ENCODE measurements at places on chromosomes 4 and X.
A peak's percentile ranks its signal among the peaks of the same experiment; 100 is the strongest.

- no peak for DNase-seq
These were observed 1.2 kb upstream of the TMEM33 start for GRCh38 chr4:41933997-41934503.

DNA sequence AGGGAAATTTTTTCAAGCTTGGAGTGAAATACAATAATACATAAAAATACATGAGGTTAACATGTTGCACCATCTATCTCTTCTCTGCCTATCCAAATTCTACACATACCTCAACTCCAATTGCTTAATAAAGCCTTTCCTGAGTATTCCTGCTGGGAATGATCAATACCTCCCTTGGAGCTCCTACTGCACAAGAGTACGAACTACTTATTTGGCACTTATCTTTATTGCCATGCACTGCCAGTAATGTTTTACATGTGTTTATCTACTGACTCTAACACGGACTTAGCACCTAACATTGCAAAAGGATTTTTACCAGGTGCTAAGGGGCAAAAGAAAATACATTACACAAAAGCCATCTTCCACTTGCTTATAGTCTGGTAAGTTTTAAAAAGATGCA lies 80.2 kb downstream of the ADGRA3 start:
- no peak for DNase-seq

DNA sequence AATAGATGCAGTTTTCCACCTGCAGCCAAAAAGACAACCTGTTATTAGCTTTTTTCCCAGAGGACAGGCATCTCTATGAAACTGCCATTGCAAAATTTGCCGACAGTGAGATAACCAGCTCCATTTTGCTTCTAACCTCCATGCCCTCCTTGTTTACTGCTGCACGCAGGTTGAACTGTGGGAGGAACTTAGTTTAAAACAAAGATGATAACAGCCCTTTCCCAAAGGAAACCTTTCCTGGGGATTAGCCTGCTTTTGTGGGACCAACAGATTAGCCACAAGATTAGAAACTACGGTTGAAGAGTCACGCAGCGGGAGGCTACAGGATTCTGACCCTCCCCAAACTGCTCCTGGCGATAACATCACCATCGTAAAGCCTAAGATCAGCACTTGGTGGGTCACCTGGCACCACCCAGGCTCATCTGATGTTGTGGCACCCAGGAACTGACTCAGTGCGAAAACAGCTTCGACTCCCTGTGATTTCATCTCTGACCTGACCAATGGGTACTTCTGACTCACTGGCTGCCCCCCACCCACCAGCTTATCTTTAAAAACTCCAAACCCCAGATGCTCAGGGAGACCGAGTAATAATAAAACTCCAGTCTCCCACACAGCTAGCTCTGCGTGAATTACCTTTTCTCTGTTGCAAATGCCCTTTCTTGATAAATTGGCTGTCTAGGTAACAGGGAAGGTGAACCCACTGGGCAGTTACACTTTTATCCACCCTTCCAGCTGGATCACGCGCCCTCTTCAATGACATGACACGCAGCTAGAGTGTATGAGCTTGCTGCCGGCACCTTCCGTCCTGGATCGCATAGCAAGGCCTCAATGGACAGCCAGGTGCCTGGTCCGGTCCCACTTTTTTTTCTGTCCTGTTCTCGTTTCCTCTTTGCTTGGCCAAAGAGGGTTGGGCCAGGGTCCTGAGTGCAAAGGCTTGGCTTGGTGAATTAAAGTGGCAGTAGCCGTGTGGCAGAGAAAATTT lies 27.2 kb downstream of the NOP14 start:
- peak; percentile 90 for DNase-seq

DNA sequence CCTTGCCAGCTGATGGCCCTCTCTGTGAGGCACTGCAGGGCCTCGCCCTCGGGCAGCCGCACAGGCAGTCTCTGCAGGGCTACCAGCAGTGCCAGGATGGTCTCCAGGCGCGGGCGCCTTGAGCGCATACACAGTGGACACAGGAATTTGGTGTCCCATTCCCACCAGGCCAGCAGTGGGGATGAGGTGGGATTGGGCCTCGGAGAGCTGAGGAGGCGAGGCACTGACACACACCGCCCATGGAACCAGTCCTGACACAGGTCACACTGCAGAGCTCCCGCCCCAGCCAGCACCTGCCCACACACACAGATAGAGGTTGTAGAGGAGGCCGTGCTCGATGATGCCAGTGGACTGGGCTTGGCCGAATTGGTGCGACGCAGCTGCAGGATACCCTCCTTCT lies 30.7 kb downstream of the KDM5C start:
- DNase-seq = no peak

GRCh38 chrX:70422851-70423341 lies at the start of gene GDPD2:
Gene GDPD2, plus strand, starts transcription at chrX:70423314. Its CDS starts 1,671 bp downstream, at chrX:70424985.
- no peak for DNase-seq

DNA sequence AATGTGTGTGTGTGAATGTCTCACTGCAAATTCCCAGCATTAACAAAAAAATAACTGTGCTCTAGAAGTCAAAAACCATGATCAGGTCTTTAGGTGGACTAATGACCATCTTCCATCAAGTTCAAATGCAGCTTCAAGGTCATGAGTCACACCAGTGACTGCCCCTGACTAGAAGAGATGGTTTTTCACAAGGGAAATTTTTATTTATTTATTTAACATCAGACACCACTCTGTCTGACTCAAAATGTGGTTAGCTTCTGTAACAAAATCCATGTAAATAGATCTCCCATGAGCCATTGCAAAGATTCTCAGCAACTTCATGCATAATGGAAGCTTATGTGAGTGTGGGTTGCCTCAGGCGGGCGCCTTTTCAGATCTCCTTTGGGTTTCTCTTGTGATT lies 219.2 kb downstream of the KIT start:
- DNase-seq = no peak

DNA sequence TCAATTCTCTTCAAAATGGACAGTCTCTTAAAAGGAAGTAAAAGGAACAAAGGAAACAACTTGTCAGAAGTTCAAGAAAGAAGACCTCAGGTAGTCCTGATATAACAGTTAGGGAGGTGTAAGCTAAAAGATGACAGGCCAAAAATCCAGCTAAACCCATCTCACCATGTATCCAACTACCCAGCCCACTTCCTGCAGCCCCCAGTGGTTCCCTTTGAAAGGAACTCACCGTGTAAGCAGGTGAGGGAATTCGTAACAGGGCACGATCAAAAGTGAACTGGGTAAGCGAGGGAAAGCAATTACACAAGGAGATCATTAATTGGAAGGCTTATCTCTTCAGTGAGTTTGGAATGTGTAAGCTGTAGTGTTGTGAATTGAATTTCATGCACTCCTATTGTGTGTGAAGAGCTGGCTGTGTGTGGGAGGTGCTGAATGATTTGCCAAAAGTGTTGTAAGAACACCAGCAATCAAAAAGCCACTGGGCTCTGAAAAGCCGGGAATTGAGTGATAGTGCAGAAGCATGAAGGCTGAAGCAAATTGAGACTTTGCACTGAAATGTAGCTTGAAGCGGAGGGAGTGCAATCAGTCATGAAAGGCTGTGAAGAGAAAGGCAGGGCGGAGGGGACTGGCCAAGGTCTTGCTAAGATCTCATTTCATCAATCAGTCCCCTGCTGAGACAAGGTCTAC lies 914.2 kb upstream of the LCORL start:
- DNase-seq = no peak

DNA sequence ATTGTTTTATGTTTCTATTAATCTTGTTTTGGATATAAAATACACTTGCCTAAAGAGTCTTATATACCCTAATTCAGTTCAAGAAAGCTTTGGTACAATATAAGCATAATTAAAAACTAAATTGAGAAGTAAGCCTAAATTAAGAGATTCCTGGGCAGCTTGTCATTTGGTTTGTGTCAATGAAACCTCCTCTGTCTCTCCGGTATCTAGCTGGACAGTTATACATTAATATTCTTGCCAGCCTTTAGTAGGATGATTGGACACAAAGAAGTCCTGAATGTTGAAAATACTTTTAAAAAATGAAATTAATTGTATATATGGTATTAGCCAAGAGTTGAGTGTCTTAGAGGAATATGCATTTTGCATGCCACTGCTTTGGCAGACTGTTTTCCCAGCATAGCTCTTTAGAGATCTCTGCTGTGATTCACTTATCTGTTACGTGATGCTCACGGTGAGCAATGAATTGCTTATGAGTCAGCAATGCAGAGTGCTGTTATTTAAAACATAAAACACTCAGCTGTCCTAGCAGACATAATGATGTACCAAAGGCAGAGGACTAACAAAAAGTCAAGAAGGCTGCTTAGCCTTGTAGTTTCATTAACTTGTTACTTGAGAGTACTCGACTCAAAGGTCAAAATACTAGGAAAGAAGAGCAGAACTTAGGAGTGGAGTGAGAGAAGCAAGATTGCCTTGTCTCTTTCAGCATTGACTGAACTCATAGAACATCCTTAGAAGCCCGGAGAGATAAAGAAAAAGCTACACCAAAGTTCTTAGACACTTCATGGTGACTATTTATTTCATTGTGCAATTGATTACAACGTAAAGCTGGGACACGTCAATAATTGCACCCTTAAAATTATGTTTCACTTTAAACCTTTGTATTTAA lies 1296.1 kb upstream of the PCDH7 start:
- no peak for DNase-seq

DNA sequence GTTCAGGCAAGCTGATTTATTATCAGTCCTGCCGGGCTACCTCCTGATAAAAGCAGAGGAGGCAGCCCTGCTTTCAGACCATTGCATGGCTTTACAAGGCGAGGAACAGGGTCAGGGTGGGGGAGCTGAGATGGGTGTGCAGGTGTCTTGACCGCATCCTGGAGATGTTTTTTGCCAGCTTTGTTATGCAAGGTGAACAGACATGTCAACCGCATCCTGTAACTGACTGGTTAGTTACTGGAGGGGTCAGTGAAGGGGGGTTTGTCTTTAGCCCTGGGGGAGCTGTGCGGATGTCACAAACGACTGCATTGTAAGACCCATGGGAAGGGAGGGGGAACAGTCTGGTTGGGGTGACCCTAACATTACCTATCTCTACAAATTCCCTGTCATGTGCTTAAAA lies 10.0 kb downstream of the ADAM29 start:
- DNase-seq = no peak

DNA sequence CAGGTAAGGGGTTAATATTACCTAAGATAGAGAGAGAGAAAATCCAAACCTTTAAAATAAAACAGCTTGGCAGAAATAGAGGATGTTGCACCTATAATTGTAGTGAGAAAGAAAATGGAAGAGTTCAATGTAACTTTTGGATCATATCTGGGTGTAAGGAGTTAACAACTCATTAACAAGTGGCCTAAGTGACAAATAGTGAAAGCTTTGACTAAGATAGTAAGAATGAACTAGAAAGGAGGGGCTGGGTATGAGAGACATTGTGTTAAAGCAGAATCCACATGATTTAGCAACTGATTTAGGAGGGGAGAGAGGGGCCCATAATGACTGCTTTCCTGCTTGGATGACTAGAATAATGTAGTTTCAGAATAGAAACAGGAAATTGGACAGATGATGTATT lies 761.0 kb downstream of the IL1RAPL1 start:
- no peak for DNase-seq

GRCh38 chr4:53781629-53782457 lies 190.6 kb upstream of the LNX1 start:
- DNase-seq = no peak

Data from RWPE2 (cell line).